ENCODE measurements at places on chromosomes 3 and 15. TPM values are rescaled to one million over a fixed set of nuclear protein-coding genes. Genes with fewer than 3 reads are reported as not detected.

Gene TPRG1
- total RNA-seq: 1.4 TPM

Gene SCAANT1
- not detected for total RNA-seq

Gene IL17RD
- 33.4 TPM for total RNA-seq

Gene CMC1
- 19.2 TPM for total RNA-seq

Gene INSYN1
- 5.1 TPM for total RNA-seq

Gene CHST13
- total RNA-seq: 2.5 TPM

Gene LMAN1L
- total RNA-seq: not detected

- DNase-seq: no peak
Observed at GRCh38 chr3:15497964-15498363, 23.5 kb downstream of the COLQ start.

GRCh38 chr15:73915082-73915481, 11.2 kb upstream of the LOXL1 start:
- no peak for DNase-seq

- DNase-seq: peak; percentile 99
Observed at GRCh38 chr3:52533623-52534280, at the start of gene NT5DC2. NT5DC2 (minus strand) TSS chr3:52533857; CDS start chr3:52533737, 120 bp downstream.

DNA sequence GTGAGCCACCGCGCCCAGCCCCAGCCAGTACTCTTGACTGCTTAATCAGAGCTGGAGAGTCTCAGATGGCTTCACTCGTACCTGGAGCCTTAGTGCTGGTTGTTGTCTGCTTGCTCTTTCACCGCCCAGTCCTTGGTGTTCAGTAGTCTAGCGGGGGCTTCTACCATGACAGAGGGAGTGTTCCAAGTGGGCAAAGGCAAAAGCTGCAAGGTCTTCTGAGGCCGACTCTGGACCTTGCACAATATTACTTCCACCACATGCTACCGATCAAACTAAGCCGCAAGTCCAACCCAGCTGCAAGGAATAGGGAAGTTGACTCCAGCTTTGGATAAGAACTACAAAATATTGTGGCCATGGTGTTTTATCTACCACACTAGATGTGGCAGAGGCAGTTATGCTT, 6.6 kb downstream of the PARL start:
- no peak for DNase-seq

GRCh38 chr3:30673425-30674341, 67.3 kb downstream of the TGFBR2 start:
- no peak for DNase-seq

GRCh38 chr3:78647726-78648125, 1120.1 kb downstream of the ROBO1 start:
- no peak for DNase-seq

DNA sequence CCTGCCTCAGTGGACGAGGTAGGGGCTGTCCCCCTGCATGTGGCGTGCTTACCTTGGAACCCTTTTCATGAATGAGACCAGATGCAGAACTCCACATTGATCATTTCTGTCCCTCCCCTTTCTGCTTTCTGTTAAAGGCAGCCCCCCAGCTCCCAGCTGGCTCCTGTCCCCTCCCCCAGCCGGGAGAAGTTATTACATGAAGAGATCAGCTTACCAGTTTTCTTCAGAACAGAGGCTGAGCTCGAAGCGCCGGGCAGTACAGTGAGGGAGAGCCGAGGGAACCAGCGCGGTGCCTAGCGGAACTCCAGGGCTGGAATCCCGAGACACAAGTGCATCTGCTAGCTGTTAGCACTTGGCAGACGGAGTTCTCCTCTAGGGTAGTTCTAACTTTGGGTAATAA, 263.3 kb upstream of the NR2E3 start:
- no peak for DNase-seq

DNA sequence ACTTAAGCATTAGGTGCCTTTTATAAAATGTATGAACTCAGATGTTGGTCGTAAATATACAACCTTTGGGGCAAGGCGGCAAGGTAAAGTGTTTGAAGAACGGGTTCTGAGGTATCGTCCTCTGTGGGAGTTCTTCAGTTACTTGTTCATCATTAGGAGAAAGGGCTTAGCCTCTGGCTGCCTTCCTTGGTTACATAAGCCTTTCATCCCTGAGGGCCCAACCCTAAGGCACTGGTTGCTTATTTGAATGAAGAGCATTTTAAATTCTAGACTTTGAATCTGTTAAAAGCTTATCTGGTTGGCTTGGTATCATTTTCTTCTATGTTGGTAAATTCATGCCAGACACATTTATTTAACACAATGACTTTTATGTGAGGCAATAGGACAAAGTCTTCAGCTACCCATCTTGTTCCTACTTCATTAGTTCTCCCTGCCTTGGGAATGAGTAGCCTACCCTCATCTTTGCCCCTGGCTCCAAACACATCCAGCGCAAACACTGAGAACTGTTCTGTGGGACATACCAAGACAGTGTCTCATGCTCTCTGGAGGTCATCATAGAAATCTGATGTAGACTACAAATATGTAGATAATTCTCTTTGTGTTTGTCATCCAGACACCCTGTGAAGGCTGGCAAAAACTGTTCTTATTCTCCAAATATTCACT, 12.4 kb upstream of the CCDC80 start:
- no peak for DNase-seq

GRCh38 chr3:170270282-170270881, 48.2 kb downstream of the PRKCI start:
- no peak for DNase-seq

DNA sequence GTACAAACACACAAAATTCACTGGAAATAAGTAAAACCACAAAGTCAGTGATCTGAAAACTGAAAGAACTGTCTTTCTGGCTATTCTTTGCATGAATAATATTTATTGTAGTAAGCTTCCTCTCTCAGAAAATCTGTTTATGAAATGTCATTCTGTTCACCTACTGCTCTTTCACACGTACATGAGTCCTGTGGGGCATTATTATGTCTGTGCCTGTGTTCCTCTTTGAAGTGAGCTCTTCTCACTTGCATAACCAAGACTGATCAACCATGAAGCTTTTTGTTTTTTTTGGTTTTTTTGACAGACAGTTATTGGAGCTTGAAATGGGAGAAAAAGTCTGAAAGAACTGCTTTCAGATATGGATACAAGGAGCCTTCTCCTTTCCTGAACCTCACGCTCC, 195.8 kb downstream of the PLCH1 start:
- DNase-seq: no peak

GRCh38 chr3:13193320-13194284, 120.4 kb upstream of the IQSEC1 start:
- peak; percentile 66 for DNase-seq

GRCh38 chr3:155853214-155854140, 750 bp downstream of the SLC33A1 start:
- DNase-seq: no peak

DNA sequence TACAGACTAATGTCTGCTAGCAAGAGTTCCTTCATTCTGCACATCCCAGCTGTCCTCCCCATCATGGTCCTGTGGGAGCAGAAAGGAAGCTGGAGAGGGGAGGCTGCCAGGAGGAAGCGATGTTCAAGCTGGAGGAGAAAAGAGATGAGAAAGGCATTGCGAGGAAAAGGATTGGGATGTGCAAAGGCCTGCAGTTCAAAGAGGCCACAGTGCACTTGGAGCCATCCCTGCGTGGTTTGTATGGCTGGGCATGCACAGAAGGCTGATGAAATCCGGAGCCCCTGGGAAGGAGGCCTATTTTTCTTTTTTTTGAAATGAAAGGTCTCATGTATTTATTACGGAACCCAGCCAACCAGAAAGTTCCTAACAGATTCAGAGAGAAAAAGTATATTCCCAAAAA, 22.8 kb downstream of the AMOTL2 start:
- DNase-seq: peak; percentile 20

- DNase-seq: no peak
Observed at GRCh38 chr3:153897842-153898241, 223.3 kb upstream of the ARHGEF26 start.

GRCh38 chr3:145134738-145135137, 1026.2 kb downstream of the PLOD2 start:
- peak; percentile 5 for DNase-seq

GRCh38 chr3:134847349-134847748, 52.3 kb downstream of the EPHB1 start:
- no peak for DNase-seq

GRCh38 chr3:196772897-196773296, 33.2 kb downstream of the PAK2 start:
- DNase-seq: no peak

- DNase-seq: no peak
Observed at GRCh38 chr3:67470207-67470606, 184.2 kb downstream of the SUCLG2 start.

GRCh38 chr3:141203866-141204265, 27.8 kb upstream of the PXYLP1 start:
- no peak for DNase-seq

DNA sequence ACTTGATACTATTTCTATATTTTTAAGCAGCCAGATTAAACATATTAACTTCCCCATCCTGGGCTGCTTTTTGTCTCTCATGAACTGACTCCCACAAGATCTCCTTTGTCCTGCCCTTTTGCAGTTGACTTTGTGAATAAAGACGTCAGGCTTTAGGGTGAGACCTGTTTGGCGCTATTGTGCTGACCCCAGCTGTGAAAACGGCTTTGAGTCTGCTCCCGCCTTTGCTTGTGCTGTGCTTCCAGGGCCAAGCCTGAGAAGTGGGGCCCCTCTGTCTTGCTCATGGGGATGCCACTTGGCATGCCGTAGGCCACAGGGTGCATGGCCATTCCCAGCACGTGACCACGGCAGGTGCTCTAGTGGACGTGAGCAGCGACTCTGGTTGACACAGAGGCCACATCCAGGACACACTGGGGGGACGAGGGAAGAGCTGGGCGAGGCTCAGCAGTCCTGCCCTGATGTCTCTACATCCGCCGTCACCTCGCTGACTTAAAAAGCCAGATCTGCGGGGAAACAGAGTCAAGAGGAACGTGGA, 268.9 kb upstream of the LYSMD4 start:
- no peak for DNase-seq
